Stimulated activated naive CD4-positive, alpha-beta T cell (primary cell): ENCODE measurements at places on chromosomes 13 and 19.

DNA sequence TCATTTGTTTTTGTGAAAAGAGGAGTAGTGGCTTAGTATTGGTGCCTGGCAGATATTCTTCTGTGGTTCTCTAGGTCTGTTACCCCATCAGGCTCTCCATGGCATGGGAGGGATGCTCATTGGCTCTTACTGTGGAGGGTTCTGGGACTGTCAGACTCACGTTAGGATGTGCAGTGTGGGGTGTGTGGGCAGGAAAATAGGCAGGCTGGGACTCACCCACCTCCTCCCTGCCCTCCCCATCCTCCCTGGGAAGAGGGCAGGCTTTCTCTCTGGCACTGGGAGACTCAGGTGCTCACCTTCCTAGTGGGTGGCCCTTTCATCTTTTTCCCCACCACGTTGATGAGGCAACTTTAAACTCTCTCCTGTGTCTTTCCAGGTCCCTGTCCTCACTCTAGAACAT, 44.2 kb downstream of the ZNF536 start:
- no peak for DNase-seq

DNA sequence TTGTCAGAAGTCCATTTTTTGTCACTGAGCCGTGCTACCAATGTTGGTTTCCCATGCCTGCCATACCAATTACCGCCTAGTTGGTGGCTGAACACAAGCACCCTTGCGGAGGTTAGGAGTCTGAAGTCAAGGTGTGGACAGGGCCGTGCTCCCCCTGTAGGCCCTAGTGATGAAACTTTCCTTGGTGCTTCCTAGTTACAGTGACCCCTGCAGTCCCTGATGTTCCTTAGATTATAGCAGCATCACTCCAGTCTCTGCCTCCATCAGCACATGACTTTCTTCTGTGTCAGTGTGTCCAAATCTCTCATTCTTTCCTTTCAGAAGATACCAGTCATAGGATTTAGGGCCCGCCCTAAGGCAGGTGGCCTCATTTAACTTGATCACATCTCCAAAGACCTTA, 99.0 kb downstream of the MYO16 start:
- no peak for DNase-seq

- DNase-seq: no peak
Measured at GRCh38 chr13:50361282-50361681, 346.0 kb downstream of the KCNRG start.

DNA sequence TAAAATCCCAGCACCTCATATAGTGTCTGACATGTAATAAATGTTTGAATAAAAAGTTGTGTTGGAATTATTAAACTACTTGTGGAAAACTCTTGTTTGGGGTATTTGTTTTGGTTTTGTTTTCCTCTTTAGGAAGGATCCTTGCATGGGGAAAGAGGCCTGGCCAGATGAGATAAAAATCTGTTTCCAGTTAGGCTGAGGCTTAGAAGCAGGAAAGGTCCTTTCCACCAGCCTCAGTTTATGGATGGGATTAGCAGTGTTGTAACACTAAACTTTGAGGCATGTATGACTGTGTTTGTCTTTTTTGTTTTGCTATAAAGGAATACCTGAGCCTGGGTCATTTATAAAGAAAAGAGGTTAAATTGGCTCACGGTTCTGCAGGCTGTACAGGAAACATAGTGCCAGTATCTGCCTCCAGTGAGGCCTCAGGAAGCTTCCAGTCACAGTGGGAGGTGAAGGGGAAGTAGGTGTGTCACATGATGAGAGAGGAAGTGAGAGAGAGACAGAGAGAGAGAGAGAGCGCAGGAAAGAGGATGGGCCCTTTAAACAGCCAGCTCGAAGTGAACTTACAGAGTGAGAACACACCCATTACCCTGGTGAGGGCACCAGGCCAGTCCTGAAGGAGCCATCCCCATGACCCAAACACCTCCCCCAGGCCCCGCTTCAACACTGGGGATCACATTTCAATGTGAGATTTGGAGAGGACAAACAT, 21.6 kb downstream of the SPATA13 start:
- no peak for DNase-seq

GRCh38 chr19:52028780-52029123, 573 bp upstream of the ZNF614 start:
- DNase-seq: no peak

DNA sequence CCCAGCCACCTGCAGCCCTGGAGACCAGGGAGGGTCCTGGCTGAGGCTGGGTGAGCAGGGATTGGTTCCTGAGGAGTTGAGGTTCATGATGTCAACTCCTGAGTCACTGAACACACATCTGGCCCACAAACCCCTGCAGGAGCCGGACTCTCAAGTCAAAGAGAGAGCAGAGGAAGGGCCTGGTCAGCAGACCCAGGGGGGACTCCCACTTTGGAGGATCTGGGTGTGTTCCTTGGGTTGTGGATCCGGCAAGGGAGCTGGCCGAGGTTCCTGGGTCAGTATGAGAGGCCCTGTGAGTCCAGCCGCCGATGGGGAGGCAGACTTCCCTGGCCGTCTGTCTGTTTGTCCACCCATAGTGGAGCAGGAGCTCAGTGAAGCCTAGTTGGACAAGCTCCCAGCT, 4.0 kb downstream of the SLC7A10 start:
- no peak for DNase-seq

DNA sequence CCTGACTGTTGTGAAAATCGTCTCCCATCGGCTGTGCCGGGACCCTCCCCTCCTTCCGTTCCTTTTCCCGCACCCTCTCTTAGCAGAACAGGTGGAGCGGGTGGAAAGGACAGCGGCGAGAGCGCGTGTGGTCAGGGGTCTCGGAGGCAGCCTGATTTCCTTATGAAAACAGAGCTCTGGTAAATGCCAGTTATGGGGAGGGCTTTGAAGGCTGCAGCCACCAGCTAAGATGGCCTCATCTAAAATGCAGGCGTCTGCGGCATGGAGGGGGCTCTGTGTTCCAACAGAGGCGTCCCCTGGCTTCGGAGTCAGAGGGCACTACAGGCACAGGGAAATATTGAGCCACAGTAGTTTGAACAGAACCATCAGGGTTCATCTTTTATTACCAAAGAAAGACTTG, 93.8 kb upstream of the SOX1 start:
- DNase-seq: no peak

- peak; percentile 13 for DNase-seq
Measured at GRCh38 chr13:108269601-108270328, at the start of gene TNFSF13B. Gene TNFSF13B (plus strand): TSS chr13:108269718. CDS start chr13:108269896, 178 bp downstream.
